ENCODE measurements at places on chromosomes 5 and 9.

GRCh38 chr5:126884269-126884819 lies 107.4 kb downstream of the LMNB1 start:
- DNase-seq = no peak

- no peak for DNase-seq
Measured at GRCh38 chr9:8649160-8649559, 849.6 kb upstream of the DMAC1 start.

GRCh38 chr5:7246287-7246686 lies 149.7 kb upstream of the ADCY2 start:
- DNase-seq = no peak

DNA sequence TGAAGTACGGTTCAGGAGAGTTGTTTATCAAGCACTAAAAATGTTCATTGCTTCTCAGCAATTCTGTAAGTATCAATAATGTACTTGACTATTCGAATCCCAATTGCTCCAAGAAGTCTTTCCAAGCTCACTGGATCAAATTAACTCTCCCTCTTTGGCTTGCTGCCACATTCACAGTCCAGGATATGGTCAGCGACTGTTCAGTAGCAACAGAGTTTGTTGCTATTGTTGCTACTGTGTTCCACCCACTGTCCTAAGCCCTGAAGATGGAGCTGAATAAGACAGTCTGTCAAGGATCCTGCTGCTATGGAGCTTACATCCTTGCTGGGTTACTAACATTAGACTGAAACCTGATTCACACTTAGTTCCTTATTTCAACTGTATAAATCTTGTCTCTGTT lies 110.8 kb downstream of the FGF10 start:
- no peak for DNase-seq

GRCh38 chr9:91736311-91736710 lies 213.7 kb downstream of the ROR2 start:
- no peak for DNase-seq

DNA sequence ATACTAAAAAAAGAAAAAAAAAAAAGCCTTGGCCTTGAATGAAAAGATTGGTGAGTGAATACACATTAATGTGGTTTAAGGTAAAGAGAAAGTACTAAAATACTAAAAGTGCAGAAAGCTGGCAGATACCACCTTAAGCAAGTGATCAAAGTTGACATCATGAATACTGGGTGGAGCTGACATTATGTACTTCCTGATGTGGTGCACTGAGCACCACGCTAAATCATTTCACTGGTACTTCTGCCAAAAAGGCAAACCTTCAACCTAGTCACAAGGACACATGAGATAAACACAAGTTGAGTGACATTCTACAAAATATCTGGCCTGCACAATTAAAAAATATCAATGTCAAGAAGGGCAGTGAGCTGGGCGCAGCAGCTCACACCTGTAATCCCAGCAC lies 33.8 kb upstream of the PANK3 start:
- DNase-seq = peak; percentile 35
